Caco-2 (cell line): ENCODE measurements at places on chromosomes 13 and 19. TPM values are rescaled to one million over a fixed set of nuclear protein-coding genes. Genes with fewer than 3 reads are reported as not detected.
A peak's percentile ranks its signal among the peaks of the same experiment; 100 is the strongest.

ZNF791 gene
- 15.2 and 18.9 TPM in 2 replicates for total RNA-seq

LRFN3 gene
- total RNA-seq = 10.2 and 12.4 TPM in 2 replicates

RDH8 gene
- total RNA-seq = not detected in 2 replicates

ZNF90 gene
- total RNA-seq = 4.8 and 7.1 TPM in 2 replicates

MAP4K1 gene
- total RNA-seq = 1.7 and 2.4 TPM in 2 replicates

ZNF700 gene
- total RNA-seq = 8.5 and 9.7 TPM in 2 replicates

GRIK5 gene
- 0.30 and 0.48 TPM in 2 replicates for total RNA-seq

KIR3DL1 gene
- not detected in 2 replicates for total RNA-seq

SLC5A5 gene
- 0.43 TPM in 1 of 2 replicates, not detected in the other for total RNA-seq

KL gene
- total RNA-seq = 1.3 and 1.5 TPM in 2 replicates

PLA2G4C gene
- 1.5 and 2.4 TPM in 2 replicates for total RNA-seq

DNA sequence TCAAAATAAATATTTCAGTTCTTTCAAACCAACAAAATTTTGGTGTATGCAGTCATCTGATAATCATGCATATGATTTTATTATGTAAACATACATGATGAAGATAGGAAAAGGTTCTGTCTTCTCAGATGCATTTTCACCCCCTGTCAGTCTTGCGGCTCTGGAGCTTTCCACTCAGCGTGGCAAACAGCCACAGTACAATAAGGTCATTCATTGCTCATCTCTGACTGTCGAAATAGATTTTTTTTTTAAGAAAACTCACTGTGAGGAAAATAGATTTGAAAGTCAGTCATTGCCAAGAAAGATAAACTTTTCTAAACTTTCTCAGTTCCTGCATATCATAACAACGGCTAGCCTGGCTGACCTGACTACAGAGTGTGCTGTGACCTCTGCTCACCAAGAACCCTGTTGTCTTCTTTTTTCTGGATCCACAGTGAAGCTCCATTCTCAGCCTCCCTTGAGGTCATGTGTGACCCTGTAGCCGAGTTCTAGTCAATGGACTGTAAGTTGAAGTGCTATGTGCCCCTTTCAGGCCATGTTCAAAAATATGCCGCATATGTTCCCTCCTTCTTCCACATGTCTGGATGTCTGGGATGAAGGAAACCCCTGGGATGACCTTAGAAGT lies 519.6 kb downstream of the KLF5 start:
- DNase-seq = no peak

DNA sequence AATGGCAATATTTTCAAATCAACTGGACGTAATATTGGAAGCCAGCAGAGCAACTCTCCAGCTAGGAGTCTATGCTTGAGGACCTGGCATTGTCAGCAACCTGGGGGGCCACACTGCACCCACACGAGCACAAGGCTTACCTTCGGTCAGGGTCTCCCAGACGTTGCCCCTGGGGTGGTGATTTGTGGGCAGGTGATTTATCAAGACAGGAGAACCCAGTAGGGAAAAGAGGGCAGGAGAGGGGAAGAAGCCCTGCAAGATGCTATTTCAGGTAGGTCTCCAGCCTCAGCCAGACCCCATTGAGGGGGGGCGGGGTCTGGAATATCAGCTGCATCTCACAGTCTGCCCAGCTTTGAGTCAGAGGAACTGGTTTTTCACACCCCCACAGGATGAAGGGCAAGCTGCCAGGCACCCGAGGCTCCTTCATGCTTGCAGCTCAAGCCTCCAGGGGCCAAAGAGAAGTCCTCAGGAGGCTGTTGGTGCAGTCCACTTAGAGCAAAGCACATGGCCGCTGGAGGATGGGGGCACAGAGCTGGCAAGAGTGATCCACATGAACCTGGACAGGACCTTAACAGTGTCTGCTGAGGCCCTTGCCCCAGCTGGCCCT lies 80.9 kb upstream of the UQCRFS1 start:
- DNase-seq = no peak

- DNase-seq = no peak
Observed at GRCh38 chr13:99419591-99420243, 81.6 kb upstream of the TM9SF2 start.

GRCh38 chr13:40565282-40566148 lies 100.9 kb downstream of the FOXO1 start:
- no peak for DNase-seq

DNA sequence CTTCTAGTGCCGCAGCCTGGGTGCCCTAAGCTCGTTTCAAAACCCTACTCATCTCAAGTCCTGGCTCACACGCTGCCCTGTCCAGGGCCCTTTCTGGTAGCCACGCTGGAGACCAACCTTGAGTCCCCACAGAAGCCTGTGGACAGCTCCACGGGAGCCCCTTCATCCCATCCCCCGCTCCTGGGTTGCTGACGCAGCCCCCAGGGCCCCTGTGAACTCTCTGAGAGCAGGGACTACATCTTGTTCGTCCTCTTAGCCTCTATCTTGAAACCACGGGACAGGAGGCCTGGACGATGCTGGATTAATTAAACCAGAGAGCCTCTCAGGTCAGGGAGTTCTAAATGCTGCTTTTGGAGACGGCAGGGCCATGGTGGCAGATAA lies 7.4 kb downstream of the MLLT1 start:
- no peak for DNase-seq

DNA sequence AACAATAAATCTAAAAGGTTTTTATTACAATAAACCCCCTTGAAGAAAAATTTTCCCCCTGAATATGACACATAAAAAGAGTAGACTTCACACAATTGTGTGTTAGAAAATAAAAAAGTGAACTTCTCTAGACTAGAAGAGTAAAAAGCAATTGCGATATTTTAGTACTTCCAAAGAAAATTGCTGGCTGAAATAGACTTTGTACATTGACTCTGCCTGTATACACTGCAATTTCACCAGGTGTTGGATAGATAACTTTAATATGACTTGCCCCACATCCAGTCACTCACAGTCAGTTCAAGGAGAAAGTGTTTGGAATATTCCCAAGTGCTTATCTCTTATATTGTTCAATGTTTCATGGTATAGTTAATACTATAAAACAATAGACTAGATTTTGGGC lies 1780.1 kb upstream of the PCDH20 start:
- DNase-seq = no peak

DNA sequence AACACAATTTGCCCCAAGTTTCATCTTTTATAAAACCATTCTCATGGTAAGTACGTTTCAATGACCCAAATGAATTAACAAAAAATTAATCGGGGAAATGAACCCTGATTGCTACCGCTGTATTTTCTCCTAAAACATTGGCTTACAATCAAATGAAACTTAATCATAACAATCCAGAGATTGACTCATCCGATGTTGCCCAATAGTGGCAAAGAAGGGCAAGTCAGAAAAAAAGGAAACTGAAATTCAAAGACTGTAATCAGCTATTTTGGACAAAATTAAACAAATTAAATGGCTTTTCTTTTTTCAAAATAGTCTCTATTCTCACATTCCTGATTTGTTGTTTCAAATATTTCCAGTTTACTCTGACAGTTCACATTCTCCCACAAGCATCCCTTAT lies 3.9 kb upstream of the ACOD1 start:
- no peak for DNase-seq

DNA sequence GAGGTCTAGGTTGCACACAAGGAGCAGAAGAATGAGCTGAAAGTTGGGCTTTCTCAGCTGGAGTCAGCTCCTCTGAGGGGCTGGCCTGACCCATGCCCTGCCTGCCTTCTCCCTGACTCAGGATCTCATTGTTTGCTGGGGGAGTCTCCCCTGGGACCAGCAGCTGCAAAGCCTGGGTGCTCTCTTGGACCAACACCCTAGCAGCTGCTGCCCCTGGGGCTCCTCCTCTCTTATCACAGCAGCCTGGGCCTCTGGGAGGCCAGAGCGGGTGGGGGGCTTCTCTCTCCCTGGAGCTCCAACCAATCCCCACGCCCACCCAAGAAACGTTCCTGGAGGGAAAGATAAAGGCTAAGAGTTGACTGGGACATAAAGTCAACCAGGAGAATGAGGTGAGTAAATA lies 1.6 kb upstream of the FCGBP start:
- DNase-seq = no peak

- DNase-seq = peak; percentile 46
Observed at GRCh38 chr13:99528547-99528946, 27.3 kb downstream of the TM9SF2 start.

- DNase-seq = no peak
Observed at GRCh38 chr19:53947624-53948023, 15.1 kb upstream of the CACNG8 start.

DNA sequence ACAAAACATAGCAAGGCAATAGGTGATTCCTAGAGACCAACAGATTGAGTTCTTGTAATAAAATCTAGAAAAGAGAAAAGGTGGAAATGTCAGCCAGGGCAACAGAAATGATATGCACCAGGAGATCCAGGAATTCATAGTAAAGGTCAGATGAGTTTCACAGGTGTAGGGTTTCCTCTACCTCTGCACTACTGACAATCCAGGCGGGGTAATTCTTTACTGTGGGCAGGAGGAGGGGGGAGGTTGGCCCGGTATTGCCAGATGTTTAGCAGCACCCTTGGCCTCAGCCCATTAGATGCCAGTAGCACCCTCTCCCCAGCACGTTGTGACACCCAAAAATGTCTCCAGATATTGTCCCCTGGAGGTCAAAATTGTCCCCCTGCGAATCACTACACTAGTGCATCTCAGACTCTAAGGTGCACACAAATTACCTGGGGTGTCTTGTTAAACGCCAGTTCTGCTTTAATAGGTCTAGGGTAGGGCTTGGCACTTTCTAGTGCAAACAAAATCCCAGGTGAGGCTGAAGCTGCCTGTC lies 3.5 kb upstream of the UBAC2 start:
- no peak for DNase-seq

DNA sequence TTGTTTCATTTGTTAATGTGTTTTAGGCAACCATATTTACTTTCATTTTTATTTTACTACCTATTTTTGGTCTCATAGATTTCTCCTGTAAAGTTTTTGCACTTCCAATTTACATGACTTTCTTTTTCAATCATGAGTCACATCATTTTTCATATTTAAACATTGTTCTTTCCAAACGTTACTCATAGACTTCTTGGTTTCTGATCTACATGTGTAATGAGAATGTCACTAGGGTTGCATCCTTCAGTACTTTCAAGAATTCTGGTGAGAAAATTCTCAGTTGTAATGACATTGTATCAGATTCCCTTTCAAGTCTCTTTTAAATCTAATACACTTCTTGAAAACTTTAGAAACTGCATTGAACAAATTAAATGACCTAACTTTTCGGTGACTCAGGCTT lies 991.7 kb downstream of the EFNB2 start:
- DNase-seq = no peak

GRCh38 chr19:7187605-7188339 lies 106.4 kb downstream of the INSR start:
- no peak for DNase-seq

- DNase-seq = peak; percentile 48
Observed at GRCh38 chr13:108961542-108962125, 332.2 kb downstream of the MYO16 start.

DNA sequence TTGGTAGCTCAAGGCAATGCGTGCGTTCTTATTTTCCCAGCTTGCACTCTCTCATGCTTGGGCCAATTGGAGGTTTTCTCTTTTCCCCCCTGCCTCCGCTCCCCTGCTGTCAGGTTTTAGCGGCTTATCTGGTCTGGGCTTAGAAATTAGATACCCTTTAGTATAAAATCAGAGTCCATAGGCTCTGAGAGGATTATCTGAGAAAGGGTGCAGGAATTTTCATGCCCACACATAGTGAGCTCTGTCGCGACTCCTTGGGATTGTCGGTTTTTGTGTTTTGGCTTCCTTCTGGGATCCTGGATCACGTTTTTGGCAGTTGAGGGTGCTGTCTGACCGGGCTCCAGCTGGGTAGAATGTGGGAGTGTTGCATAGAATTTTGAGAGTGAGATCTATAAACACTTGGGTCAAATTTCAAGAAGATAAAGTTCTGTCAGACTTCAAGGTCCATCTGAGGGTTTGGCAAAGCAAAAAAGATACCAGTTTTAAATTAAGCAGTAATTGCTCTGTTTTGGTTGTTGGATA lies 12.4 kb downstream of the CHAF1A start:
- DNase-seq = no peak

GRCh38 chr13:40101708-40102359 lies 446.4 kb downstream of the COG6 start:
- DNase-seq = no peak

- DNase-seq = no peak
Observed at GRCh38 chr13:110855363-110855762, 59.5 kb downstream of the ANKRD10 start.

GRCh38 chr19:13843104-13843921 lies 33.6 kb upstream of the NANOS3 start:
- peak; percentile 66 for DNase-seq

- no peak for DNase-seq
Observed at GRCh38 chr19:56112313-56112709, 8.8 kb downstream of the ZNF787 start.

DNA sequence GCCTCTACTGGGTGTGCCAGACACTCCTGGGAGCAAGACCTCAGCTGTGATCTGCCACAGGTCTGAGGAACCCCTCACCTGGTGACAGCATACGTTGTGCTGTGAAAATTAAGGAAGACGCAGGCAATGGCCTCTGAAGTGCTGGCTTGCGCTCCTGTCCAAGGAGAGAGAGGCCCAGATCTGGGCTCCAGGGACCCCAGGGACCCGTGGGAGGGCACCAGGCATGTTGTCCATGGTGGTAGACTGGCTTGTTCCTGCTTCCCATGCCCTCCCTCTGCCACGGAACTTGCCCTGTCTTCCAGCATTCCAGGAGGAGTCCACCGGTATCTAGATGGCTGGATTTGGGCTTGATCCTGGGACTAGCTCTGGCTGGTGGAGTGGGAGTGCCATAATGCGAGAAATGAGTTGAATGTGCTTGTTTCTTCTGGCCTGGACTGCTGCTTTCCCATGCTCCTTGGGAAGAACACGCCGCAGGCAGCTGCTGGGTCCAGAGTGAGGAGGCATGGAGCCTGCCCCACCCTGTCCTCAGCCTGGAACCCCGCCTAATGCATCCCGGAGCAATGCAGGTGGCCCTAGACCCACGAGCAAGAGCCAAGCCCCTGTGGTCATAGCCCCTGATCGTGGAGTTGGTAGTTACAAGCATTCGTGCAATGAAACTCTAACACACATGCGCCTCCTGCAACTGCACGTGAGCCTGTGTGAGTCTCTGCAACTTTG lies 190.2 kb downstream of the TEX29 start:
- DNase-seq = no peak

GRCh38 chr19:3548606-3549005 lies 8.8 kb downstream of the MFSD12 start:
- DNase-seq = no peak

- DNase-seq = no peak
Observed at GRCh38 chr13:58619396-58620113, 988.0 kb downstream of the PCDH17 start.

DNA sequence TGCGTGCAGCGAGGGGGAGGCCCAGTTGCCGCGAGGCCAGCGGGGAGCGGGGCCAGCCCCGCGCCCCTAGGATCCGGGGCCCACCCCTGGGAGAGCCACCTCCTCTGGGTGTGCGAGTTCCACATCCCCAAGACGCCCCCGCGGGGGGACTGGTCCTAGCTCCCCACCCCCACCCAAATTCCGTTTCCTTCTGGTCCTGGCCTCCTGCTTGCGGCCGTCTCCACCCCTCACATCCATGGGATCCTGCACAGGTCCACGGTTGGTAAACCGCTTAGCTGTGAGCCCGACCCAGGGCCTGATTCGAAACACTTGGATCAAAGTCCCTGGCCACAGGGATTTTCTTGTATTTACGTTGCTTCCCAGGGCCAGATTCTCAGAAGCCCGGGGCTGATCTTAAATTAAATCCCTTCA lies 324 bp upstream of the FBXO17 start:
- peak; percentile 69 for DNase-seq
